ENCODE measurements at places on chromosomes 2 and 18.

GRCh38 chr2:220641137-220641536, 931.0 kb downstream of the EPHA4 start:
- DNase-seq = no peak

DNA sequence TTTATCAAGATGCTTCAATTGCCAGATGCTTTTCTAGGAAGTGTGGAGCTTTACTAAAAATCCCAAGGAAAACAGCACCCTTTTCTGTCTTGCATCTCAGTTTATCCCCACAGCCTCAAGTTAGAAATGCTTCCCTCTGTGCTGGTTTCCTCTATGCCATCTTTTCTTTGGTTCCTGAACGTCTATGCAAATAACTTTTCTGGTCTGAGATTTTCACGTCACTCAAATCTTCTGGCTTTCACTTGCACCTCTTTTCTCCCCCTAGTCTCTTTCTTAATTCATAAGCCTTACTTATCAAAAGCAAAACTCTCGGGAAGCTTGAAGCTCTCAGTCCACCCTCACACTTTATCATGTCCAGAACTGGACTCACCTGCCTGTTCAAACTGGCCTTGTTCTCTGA, 33.9 kb downstream of the ARHGAP25 start:
- no peak for DNase-seq

DNA sequence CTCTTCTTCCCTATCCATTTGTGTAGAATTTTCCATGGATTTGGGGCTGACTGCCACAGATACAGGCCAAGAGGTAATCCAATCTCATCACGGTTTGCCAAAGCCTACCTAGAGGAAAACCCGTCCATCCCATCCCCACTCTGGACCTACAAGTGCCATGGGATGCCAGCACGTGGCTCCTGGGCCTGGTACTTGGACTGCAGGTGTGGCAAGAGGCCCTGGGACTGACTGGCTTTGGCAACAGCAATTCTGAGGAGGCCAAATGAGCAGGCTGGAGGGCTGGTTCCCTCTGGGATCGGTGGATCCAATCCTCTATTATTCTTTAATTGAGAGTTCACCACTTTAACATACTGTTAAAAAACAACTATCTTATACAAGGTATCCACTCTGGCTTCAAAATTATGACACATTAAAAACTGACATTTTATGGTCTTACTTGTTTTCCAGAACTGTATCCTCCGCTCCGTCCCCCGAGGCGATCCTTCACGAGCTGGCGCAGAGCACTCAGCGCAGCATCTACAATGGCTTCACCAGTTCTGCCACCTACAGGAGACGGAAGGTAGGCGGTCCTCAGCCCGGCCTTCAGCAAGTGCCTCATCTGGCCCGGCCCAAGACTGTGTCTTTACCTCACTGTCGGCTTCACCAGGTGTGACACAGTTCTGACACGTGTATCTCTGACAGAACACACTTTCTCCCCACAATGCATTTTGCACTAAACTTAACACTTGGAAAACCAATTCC, 19.8 kb downstream of the PDIA6 start:
- no peak for DNase-seq

DNA sequence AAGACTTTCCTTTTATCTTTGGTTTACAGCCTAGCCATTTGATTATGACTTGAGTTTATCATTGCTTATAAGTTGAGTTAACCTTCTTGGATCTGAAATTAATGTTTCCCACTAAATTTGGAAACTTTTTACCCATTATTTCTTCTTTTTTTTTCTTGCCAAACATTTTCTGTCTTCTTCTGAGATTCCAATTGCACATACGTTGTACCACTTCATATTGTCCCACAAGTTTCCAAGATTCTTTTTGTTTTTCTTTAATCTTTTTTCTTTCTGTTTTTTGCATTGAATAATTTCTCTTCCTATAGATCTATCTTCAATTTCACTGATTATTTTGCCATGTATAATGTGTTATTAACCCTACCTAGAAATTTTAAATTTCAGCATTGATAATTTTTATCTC, 18.6 kb downstream of the LONRF2 start:
- DNase-seq = no peak

DNA sequence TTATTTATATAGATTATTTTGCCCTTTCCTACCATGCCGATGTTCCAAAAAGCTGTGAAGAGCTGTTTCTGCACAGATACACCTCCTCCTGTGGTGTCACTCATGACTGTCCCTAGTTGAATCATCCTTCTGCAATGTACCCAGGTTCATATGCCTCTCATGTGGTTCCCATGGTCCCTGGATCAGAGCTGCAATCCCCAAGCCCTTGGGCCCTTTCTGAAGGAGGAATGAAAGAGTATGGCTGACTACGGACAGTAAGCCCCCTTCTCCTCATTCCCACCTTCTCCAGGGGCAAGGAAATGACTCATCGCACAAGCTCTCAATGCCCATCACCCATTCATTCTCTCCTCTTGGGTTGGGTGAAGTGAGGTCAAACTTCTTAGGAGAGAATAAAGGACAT, 63.9 kb upstream of the ACVR1 start:
- no peak for DNase-seq

DNA sequence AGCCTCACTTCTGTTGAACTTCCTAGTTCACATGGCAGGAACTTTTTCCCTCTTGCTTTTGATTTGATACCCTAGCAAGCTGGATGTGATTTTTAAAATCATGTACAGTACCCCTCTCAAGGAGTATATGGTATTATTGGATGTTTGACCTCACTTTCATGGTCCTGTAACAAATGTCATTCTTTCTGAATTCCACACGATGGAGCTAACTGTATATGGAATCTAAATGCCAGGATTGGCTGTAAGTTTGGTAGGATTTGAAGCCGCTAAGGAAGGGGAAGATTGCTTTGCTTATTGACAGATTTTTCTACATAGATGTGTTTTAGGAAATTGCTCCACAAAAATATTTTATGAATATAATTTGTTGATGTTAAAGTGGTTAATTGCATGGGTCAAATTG, 18.3 kb downstream of the MAIP1 start:
- DNase-seq = no peak

DNA sequence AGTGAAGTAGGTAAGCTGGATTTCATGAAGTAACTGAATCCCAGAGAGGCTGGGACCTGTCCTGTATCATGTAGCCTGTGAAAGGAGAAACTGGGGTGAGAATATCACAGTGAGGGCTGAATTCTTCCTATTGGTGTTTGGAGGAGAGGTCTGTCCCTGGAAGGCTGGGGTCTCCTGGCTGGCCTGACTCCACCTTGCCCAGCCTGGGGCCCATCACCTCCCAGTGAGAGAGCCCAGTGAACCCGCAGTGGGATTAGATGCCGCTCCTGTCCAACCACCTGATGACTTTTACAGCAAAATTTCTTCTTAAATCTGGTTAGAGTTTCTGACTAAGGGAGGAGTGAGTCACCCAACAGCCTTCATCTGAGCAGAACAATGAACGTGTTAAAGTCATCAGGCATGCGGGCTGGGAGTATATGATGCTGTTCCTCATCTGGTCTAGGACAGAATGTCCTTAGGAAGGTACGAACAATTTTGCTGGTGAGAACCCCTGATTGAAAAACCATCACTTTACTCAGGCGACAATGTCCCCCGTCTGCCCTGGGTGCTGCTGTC, 152.9 kb downstream of the LPIN1 start:
- DNase-seq = no peak

DNA sequence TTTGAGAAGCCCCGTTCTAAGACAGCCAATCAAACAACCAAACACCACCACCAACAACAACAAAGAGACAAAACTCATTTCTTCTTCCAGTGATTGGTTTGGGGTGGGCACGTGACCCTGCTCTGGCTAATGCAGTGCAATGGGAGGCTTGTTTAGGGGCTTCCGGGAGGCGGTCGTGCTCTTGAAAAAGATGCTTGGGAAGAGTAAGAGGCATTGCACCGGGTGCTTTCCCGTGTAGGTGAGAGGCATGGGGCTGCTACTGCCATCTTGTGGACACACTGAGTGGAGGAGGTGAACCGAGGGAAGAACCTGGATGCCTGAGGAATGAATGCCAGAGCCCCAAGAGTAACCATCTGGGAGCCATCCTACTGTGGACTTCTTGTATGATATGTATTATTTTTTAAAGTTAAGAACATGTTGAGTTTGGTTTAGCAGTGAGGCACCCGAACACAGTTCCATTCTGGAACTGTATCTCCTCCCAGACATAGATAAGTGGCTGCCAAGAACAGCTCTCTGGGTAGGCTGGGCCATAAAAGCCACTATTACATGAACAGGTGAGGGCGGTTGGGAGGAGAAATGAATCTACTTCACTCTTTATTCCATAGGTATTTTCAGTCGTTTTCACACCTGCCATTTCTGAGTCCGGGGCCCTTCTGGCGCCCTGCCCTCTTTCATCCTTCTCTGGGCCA, 19.1 kb upstream of the ARHGAP25 start:
- no peak for DNase-seq

DNA sequence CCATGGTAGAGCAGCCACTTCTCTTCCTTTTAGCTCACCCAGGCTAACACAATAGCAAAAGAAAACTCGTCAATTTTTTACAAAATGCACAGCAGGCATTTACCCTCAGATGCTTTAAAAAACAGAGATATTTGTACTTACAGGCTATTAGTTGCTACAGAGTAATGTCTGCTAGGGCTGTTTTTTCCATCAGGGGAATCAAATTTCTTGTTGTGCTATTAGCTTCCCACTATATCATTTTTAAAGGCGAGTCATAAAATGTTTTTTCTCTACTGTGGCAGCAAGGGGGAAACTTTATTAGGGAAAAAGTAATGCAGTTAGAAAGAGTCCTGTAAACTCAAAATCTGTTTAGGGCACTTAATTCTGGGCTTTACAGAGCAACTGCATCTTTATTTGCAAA, 277.9 kb upstream of the THSD7B start:
- DNase-seq = no peak

DNA sequence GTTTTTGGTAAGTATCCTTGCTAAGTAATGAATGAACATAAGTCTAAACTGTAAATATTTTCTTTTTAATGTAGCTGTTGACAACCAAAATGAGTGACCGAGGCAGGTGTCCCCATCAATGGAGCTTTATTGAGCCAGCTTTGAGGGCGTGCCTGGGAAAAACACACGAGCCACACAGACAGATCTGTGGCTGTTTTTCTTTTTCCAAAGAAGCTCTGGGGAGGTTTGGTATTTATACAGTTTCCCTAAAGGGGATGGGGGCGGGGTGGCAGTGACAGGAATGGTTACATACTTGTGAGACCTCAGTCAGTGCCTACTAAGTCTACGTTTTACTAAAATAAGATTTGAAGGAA, 11.2 kb downstream of the DBI start:
- DNase-seq = no peak

DNA sequence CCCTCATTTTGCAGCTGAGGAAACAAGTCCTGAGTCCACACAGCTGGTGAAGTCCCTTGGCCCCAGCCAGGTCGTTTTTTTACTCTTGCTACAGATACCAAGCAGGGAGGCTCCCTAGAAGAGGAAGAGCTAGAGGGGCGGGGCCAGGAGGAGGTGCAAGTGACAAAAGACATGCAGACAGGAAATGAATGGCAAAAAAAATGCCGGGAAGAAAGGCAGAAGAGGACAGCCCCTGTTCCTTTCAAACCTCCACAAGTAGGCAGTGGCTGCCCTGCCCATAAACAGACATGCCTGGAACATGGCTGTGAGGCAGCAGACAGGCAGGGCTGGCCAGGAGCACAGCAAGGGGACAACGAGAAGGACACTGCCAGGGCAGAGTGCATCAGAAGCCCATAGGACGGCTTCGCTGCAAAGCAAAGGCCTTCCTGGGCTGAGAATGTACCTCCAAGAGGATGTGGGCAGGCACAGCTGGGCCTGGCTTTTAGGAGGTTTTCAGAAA, 108.7 kb downstream of the ZBTB7C start:
- no peak for DNase-seq

GRCh38 chr2:149739171-149739882, 151.8 kb upstream of the MMADHC start:
- DNase-seq = no peak

DNA sequence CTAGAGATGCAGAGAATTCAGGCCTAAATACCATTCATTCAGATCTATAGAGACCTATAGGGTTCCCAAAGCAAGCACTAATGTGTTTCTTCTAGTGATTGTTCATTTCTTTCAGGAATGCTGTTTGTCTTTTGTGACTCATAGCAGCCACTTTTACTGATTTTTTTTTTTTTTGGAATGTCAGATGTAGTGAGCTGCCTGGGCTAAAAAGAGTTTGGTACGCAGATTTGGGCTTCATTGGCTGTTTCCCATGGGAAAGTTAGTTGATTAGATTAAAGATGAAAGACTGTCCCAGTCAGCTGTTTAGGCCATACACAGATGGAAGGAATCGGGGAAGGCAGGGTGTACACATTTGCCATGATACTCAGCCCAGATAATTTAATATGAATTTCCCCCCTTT, 87.6 kb downstream of the CDC42EP3 start:
- DNase-seq = no peak

- DNase-seq = no peak
Observed at GRCh38 chr2:237165405-237166276, 80.0 kb downstream of the COPS8 start.

- no peak for DNase-seq
Observed at GRCh38 chr2:193584522-193584938, 1389.8 kb upstream of the TMEFF2 start.

GRCh38 chr2:188984065-188984491, 9.9 kb downstream of the COL3A1 start:
- no peak for DNase-seq

DNA sequence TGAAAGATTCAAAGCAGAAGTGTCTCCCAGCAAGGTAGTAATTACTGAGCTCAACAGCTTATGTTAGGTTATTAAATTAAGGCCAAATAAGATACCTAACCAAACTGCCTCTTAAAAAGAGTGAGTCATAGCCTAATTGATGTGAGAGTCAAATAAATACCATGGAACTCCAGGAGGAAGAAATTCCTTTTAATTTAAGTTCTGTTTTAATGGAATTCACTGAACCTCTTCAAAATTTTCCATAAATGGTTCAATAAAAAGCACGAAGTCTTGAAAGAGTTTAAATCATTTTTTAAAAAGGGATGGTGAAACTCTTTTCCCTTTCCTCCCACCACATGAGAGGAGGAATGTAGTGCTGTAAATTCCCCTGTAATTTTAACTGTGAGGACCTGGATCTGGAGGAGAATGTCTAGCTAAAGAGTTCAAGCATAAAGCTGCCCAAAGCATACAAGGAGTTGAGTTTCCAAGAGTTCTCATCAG, 180.8 kb upstream of the MMADHC start:
- DNase-seq = no peak

DNA sequence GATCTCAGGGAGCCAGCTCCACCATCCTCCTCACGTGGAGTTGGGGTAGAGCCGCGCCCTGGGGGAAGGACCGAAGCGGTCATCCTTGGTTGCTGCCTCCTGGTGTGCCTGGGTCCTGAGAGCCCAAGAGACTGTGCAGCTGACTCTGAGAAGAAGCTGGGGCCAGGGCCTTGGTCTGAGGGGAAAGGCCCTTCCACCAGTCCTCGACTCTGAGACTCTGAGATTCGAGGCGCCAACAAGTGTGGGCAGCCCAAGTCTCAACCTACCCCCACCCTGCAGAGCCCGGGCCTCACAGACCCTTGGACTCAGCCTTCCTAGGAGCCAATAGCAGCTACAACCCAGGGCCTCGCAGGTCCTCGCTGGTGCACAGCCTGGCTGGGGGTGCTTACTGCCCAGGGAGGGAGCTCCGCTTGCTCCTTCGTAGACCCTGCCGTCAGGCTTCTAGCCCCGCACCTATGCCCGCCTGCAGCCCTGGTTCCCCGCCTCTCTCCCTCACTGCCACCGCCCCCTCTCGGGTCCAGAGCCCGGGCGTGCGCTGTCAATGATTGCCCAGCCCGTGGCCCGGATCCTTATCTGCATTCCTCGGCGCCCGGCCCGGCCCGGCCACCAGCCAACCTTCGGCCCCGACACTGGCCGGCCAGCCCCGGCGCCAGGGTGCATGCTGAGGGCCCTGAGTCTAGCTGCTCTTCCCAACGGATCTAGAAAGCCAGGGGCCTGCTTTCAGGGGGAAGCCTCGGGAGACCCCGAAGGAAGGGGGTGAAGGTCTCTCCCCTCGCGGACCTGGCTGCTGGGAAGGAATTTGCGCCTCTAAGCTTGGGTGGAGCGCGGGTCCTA, 2.0 kb downstream of the IHH start:
- no peak for DNase-seq
